Brain pericyte (primary cell): ENCODE measurements at places on chromosomes 5 and 9.

- DNase-seq: no peak
Measured at GRCh38 chr5:144451187-144451973, 280.7 kb downstream of the KCTD16 start.

- no peak for DNase-seq
Measured at GRCh38 chr5:85476617-85477016, 1091.9 kb upstream of the EDIL3 start.

DNA sequence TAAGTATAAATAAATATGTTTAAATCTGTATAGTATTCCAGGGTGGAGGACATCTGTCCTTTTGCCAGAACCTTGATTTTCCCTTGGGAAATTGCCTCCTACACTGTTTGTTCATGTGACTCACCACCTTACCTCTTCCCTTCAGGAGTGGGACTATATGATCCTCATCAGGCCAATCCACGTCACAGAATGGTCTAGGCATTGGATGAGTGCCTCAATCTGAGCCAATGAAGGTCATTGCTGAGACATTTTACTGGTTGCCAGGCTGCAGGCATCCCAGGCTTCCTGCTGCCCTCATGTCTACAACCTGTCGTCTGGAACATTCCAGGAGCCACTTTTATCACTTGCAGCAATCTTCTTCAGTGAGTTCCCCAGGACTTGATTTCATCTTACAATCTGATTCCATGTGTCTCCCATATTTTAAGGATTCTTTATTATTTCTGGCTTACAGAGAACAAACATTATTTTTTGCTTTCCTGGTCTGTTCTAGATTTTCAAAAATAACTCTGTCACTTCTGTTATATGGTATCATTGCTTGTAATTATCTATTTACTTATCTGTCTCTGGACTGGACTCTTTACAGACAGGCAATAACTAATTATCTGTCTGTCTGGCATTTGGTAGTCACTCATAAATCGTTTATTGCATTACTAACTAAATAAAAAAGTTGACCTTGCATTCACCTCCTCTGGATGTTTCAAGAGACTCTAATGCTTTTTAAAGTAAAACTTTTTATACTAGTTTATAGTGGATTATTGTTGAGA is 107.3 kb upstream of the APC start:
- DNase-seq: no peak

- no peak for DNase-seq
Measured at GRCh38 chr9:92634712-92635605, 35.0 kb downstream of the IPPK start.

- DNase-seq: no peak
Measured at GRCh38 chr5:156469636-156470035, 142.7 kb downstream of the SGCD start.
